MG63 (cell line): ENCODE measurements at places on chromosomes 6 and 20. TPM values are rescaled to one million over a fixed set of nuclear protein-coding genes. Genes with fewer than 3 reads are reported as not detected.
A peak's percentile ranks its signal among the peaks of the same experiment; 100 is the strongest.

DNA sequence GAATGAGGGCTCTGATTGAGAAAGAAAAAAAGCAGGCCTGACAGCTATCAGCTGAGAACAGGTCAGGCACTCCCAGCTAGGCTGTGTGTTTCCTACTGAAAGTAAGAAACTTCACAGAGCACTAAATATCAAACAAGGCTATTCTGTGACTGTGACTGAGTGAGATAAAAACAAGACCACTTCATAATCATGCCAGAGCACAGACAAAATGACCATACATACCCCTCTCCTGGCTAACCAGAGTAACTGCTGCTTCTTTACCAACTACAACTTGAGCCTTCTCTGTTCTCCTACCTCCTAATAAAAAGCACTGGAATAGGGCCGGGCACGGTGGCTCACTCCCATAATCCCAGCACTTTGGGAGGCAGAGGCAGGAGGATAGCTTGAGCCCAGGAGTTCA, 6.8 kb upstream of the BTN1A1 start:
- no peak for DNase-seq

GRCh38 chr6:133568970-133569889, 319.7 kb upstream of the TCF21 start:
- peak; percentile 92 for DNase-seq

DNA sequence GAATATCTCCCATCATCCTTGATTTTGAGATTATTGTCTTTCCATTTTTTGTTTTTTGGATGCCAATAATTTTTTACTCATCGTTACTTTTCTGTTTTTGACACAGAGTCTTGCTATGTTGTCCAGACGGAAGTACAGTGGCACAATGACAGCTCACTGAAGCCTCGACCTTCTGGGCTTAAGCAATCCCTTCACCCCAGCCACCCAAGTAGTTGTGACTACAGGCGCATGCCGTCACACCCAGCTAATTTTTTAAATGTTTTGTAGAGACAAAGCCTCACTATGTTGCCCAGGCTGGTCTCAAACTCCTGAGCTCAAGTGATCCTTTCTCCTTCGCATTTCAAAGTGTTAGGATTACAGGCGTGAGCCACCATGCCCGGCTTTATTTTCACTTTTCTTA, 602.4 kb upstream of the AGPAT4 start:
- DNase-seq = no peak

DNA sequence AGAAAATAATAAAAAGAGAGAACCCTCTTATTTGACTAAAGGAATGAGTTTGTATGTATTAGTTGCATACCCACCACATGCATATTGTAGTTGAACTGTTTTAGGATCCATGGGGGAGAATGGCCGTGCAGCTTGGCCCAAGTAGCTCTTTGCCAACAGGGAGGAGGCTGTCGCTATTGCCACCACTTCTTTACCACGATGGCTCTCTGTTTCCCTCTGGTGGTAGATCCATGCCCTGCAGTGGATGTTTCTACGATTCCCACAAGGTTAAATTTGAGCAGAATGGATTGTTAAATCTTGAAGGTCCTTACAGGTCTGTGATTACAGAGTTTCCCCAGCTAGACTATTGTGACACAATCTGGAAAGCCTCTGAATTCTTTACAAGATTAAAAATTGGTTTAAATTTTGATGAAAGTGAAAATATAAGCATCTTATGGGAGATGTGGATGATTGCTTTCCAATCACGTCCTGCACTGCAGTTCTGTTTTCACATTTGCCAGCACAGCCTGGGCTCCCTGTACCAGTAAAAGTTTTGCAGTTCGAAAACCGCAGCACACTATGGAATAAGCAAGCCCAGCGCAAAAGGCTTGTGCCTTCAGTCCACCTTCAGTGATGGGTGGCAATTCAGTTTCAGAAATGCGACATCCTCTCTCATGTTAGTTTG, 34.4 kb upstream of the FNDC1 start:
- peak; percentile 34 for DNase-seq

DNA sequence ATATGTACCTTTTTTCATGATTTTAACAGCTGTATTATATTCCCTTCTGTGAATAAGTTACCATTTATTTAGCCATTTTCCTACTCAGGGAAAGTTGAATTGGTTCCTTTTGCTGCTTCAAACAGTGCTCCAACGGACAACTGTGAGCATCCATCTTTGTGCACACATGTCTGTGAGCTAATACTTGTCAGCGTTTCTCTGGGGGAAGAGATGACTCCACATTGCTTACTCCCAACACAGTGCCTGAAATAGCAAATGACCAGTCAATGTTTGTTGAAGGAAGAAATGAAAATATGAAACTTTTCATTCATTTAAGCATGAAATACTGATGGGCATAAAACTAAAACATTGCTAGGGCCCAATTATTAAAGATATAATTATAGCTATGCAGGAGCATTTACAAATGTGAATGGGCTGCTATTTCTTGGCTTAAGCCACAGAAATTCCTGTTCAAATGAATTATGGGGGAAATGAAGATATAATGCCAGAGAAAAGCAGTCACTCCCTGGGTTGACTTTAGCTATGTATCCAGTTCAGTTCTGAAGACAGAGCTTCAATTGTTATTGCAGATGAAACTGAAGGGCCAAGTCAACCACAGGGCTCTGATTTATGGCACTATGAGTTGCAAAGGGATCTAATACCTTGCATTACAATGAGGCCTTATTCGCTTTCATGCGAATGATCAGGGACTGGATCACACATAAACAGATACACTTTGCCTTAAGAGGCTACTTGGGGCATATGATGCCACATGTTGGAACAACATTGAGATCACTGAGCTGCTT, 47.4 kb upstream of the FOXC1 start:
- DNase-seq = no peak

GRCh38 chr6:35311390-35312075, 13.9 kb downstream of the DEF6 start:
- no peak for DNase-seq

DNA sequence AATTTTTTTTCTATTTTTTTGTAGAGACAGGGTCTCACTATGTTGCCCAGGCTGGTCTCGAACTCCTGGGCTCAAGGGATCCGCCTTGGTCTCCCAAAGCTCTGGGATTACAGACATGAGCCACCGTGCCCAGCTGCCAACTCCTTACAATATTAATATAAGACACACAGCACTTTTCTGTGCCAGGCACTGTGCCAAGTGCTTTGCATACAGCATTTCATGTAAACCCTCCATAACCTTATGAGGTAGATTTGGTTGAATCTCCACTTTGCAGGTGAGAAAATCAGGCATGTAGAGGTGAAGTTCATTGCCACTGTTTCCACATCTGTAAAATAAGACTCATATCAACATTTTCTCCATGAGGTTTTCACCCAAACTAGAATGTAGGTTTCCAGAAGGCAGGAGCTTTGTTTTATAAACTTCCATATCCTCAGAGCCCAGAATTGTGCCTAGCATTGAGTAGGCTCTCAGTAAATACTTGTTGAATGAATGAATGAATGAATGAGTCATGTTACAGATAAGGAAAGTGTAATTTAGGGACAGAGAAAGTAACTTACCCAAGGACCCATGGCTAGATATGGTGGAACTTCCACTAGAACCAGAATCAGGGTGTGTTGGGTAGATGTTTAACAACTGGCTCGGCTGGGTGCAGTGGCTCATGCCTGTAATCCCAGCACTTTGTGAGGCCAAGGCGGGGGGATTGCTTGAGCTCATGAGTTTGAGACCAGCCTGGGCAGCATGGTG, 3.0 kb upstream of the CTNNBL1 start:
- no peak for DNase-seq

DNA sequence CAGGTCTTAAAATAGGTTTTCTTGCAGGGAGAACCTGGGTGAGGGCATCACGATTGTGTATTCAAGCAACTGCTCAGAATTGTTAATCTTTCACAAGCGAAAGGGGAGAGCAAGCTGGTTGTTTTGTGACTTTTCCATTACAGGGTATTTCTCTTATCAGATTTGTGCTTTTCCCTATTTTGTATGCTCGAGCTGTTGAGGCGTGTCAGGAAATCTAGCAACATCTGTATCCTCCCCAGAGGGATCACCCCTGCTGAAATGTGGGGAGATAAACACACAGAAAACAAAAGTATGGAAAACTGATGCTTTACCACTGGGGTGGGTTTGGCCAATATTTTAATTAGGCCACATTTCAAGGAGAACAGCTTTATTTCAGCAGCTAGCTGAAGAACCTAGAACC, 187.0 kb downstream of the DTNBP1 start:
- DNase-seq = no peak

DNA sequence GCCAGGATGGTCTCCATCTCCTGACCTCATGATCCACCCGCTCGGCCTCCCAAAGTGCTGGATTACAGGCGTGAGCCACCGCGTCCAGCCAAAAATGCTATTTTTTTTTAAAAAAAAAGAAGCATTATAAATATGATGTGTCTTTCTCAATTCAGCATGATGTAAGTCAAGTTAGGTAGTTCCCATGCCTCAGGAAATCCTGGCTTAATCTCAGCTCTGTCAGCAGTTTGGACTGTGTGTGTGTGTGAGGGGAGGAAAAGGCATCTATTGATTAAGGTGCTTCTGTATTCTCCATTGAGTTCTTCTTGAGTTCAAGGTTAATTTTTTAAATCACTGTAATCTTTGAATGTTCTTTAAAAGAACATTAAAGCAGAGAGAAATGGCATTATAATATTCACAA, 51.5 kb downstream of the GMDS start:
- DNase-seq = no peak

- peak; percentile 9 for DNase-seq
These were observed 482.7 kb upstream of the JARID2 start for GRCh38 chr6:14763139-14763538.

The ATP6V1G2 gene
- 2.1 and 3.4 TPM in 2 replicates for total RNA-seq

The LTB gene
- not detected in 2 replicates for total RNA-seq

The KCNG1 gene
- 65.9 and 68.9 TPM in 2 replicates for total RNA-seq

The SPATS1 gene
- total RNA-seq = not detected in 2 replicates
